Activated T-cell treated with anti-CD3 and anti-CD28 coated beads, Interleukin-2, amount 50 U/mL, for 72 hours (primary cell): ENCODE measurements at places on chromosomes 16 and 17. TPM values are rescaled to one million over a fixed set of nuclear protein-coding genes. Genes with fewer than 3 reads are reported as not detected.
A peak's percentile ranks its signal among the peaks of the same experiment; 100 is the strongest.

Gene MRPL28
- 73.2 TPM for total RNA-seq

GRCh38 chr17:75933808-75934207 lies 7.0 kb downstream of the FBF1 start:
- no peak for DNase-seq

- no peak for DNase-seq
Measured at GRCh38 chr17:44362459-44362948, 1.1 kb downstream of the FAM171A2 start.

Gene CCDC47
- 60.3 TPM for total RNA-seq

Gene GLP2R
- total RNA-seq = not detected

- no peak for DNase-seq
Measured at GRCh38 chr16:58537124-58537906, 22.0 kb downstream of the SETD6 start.

DNA sequence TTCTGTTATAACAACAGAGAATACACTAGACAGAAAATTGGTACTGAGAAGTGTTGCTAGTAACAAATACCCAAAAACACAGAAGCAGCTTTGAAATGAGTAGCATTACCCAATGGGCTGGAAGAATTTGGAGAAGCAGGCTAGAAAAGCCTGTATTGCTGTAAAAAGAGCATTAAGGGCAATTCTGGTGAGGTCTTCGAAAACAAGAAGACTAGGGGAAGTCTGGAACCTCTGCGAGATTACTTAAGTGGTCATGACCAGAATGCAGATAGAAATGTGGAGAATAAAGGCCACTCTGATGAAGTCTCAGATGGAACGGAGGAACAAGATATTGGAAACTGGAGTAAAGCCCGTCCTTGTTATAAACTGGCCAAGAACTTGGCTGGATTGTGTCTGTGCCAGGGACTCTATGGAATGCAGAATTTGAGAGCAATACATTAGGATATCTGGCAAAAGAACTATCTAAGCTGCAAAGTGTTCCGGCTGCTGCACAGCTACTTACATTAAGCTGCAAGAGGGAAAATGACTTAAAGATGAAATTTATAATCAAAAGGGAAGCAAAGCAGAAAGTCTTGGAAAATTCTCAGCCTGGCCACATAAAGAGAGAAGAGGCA lies 44.9 kb upstream of the PEMT start:
- no peak for DNase-seq

Gene SGCA
- total RNA-seq = 1.7 TPM

Gene TM4SF5
- not detected for total RNA-seq

Gene COL1A1
- total RNA-seq = 9.8 TPM

Gene RTN4RL1
- total RNA-seq = 0.21 TPM

DNA sequence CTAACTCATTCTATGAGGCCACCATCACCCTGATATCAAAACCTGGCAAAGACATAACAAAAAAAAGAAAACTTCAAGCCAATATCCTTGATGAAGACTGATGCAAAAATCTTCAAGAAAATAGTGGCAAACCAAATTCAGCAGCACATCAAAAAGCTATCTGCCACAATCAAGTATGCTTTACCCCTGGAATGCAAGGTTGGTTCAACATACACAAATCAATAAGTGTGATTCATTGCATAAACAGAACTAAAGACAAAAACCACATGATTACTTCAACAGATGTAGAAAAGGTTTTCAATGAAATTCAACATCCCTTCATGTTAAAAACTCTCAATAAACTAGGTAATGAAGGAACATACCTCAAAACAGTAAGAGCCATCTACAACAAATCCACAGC lies 48.4 kb downstream of the CMC2 start:
- no peak for DNase-seq

GRCh38 chr16:10504404-10504885 lies 76.0 kb downstream of the EMP2 start:
- DNase-seq = no peak

Gene FNDC8
- not detected for total RNA-seq

- no peak for DNase-seq
Measured at GRCh38 chr16:57830890-57831484, 28.7 kb upstream of the KIFC3 start.

Gene CENPX
- total RNA-seq = 44.0 TPM

Gene MRPL12
- total RNA-seq = 64.7 TPM

Gene ASB16
- 0.44 TPM for total RNA-seq

- peak; percentile 16 for DNase-seq
Measured at GRCh38 chr17:2542456-2542855, 30.8 kb upstream of the METTL16 start.

Gene ABCC1
- total RNA-seq = 90.4 TPM

Gene TPSG1
- total RNA-seq = not detected

DNA sequence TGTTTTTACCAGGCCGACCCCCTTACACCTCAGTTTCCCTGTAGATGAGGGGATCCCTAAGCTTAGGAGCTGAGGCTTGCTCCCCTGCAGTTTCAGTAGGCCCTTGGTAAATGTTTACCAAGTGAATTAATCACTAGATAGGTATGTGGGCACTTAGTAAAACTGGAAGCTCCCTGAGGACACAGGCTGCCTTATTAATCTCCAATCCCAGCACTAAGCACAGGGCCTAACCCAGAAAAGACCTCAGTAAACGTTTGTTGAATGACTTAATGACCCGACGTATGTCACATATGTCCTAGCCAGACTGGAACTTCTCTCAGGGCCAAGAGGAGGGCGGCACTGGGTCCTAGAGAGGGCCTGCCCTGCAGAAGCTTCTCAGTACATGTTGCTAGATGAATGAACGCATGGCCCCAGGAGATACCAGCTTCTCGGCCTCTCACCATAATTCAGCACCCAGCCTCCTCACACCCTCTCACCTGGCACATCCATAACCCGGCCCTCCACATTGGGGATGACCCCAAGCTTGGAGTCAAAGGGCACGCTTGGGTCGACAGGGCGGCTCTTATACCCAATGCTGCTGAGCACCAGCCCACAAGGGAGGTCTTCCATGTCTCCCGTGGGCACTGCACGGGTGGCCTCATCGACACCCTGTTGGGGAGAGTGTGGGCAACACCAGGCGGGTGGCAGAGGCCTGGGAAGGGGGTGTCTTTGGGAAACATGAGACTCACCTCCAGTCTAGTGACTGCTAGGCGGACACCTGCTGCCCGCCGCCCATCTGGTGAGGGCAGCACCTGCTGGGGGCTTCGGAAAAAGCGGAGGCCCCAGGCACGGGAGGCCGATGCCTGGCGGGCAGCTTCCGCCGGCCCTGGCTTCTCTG lies 4.0 kb upstream of the GRIN2C start:
- DNase-seq = no peak

Gene ABI3
- total RNA-seq = 32.4 TPM

Gene CACNG1
- total RNA-seq = not detected

Gene CCL4
- 200 TPM for total RNA-seq
